ENCODE measurements at places on chromosomes 11 and 22.
A peak's percentile ranks its signal among the peaks of the same experiment; 100 is the strongest.

GRCh38 chr11:106233191-106233590 is 155.7 kb downstream of the AASDHPPT start:
- no peak for DNase-seq

GRCh38 chr22:40041366-40042137 is 46.8 kb downstream of the FAM83F start:
- no peak for DNase-seq

DNA sequence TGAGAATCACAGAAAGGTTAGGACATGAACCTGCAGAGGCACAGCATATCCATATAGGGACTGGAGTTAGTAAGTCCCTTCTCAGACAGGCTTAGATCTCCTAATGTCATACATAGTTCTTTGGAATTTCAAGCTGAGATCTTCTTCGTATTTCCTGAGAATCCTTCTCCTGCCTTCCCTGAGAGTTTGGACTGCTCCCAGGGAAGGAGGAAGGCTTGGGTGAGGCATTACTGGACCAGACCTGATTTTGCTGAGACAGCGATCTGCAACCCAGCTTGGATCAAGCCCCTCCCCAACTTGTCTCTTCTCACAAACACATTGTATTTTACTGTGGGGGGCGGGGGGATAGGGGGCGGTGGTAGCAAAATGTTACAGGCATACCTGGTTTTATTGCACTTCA is 108.5 kb downstream of the TSPAN18 start:
- DNase-seq, result no peak

DNA sequence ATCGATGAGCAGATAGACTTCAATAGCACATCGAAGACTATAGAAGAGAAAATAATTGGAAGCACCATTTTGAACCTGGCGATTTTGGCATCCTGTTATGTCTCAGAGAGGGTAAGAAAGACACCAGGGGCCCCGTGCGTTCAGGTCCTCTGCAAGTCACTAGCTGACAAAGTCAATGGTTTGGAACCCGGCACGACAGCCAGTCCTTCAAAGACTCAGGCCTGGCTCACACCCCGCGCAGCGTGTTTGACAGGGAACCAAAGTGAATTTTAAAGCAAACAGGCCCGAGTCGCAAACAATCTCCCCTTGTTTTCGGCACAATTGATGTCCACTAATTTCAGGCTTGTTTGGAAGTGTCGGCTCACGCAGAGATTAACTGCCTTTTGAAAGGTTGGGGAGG is 716.6 kb downstream of the BRD1 start:
- no peak for DNase-seq

GRCh38 chr22:49103314-49104059 is 724.2 kb downstream of the BRD1 start:
- no peak for DNase-seq

DNA sequence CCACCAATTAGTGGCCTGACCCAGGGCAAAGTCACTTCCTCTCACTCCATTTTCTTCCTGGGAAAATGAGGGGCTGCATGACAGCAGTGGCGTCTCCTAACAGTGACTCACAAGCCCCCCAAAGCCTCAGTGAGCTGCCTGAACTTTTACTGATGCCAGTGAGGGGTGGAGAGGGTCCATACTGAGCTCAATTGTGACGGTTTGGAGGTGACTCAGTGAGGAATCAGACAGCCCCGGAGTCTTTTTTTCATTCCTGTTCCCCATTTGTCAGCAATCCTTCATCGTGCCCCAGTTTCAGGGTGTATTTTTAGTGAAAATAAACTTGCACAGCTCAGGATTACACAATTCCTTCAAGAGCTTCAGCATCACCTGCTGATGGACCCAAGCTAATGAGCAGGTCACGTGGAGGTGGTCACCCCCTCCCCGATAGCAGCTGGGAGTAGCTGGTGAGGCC is 30.1 kb upstream of the RASD2 start:
- no peak for DNase-seq

DNA sequence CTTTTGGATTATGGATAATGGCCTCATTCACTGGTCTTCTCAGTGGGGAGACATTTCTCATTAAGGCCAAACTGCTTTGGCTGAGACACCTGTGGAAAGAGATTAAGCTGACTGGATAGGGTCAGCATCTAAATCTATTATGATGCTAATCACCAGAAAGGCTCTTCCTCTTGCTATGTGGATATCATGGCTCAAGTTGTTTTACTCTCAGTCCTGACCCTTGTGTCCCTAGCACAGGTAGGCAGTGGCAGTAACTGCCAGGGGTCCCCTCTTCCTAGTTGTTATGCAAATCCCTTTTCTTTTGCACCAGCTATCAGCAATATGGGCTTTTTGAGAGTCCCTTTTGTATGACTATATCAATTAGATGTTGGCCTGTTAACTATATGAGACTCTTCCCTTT is 335.7 kb upstream of the PLET1 start:
- no peak for DNase-seq

- no peak for DNase-seq
Measured at GRCh38 chr11:125519860-125520834, 24.1 kb upstream of the FEZ1 start.

DNA sequence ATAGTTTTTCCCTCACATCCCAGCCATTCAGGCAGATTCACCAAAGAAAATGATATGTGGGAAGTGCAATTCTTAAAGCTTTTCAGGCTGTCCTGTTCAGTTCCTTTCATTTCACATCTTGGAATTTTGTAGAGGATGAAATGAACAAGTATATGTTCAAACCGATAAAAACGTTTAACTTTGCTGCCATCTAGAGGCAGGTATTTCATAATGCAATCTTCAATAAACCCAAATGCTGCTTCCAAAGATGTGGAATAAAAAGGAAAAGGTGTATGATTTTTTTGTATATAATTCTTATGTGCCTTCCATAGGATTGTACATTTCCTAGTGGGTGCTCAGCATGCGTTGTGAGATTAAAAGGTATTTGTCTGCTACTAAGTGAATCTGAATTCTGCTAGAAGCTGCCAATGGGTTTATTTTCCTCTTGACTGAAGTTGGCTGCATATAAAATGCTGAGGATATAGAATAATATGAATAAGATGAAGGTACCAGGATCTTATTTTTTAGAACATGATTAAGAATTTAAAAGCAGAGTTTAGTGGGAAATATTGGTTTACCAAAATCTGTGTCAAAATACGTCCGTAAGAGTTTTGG is 199.3 kb downstream of the PGR start:
- DNase-seq, result no peak

- DNase-seq, result no peak
Measured at GRCh38 chr11:100816823-100817222, 129.7 kb downstream of the ARHGAP42 start.

- no peak for DNase-seq
Measured at GRCh38 chr11:10743354-10744000, 7.6 kb upstream of the CTR9 start.

DNA sequence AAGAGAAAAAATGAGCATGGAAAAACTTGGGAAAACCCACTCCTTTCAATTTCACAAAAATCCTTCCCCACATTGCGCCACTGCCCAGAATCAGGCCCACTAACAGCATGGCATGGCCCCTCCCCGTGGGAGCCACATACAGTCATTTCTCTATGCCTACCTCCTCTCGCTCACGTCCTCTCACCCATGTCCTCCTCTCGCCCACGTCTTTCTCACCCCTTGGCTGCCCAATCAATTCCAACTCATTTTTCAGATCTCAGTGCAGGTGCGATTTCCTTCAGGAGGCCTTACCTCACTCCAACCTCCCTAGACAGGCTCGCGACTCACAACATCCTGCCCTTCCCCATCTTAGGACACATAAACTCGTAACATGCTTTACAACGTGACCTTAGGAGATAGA is 229.2 kb downstream of the CADM1 start:
- DNase-seq, result no peak

- no peak for DNase-seq
Measured at GRCh38 chr11:34971928-34972327, 55.5 kb downstream of the PDHX start.

GRCh38 chr11:64269540-64270220 is 14.8 kb downstream of the BAD start:
- DNase-seq, result peak; percentile 84

DNA sequence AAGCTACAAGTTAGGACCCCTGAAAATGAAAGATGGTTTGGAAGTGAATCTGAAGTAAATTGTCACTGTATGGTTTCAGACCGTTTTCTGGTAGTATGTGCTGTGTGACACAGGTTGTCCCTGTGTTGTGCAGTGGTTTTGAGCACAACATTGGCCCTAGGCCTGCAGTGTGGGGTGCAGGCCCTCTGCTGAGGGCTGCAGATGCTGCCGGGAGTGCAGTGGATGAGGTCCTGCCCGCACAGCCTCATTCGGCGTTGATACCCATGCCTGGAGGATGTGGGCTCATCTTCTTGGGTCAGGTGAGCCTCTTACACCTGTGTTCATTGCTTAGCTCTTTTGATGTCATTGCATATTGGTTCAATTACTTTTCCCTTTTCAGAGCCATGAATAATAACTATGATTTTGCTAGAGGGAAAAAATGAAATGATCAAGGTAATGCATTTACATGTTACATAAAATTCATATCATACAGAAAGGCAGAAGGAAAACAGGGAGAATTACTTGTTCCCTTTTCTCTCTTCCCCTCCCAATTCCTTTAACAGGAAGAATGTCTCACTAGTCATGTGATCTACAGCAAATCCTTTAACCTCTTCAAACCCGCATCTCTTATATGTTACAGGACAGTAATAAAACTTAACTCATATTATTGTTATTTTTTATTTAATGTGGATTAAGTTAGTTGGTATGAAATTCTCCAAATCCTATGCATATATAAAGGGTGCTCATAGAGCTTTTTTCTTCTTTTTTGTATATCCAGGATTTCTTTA is 48.7 kb downstream of the PTPRJ start:
- DNase-seq, result no peak

- DNase-seq, result no peak
Measured at GRCh38 chr11:121683791-121684190, 231.0 kb upstream of the SORL1-AS1 start.

GRCh38 chr22:44797181-44797725 is 44.9 kb downstream of the ARHGAP8 start:
- no peak for DNase-seq

DNA sequence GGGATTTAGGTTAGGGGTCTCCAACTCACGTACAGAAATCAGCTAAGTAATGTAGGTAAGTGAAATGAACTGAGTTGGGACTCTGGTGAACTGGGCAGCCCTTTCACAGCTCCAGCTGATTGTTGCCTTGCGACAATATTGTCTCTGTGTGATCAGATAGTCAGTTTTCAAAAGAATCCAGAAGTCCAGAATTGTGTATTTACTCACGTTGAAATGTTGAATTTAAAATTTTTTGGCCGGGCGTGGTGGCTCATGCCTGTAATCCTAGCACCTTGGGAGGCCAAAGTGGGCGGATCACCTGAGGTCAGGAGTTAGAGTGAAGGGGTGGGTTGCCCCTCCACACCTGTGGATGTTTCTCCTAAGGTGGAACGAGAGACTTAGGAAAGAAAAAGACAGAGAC is 18.8 kb upstream of the WDR74 start:
- no peak for DNase-seq

DNA sequence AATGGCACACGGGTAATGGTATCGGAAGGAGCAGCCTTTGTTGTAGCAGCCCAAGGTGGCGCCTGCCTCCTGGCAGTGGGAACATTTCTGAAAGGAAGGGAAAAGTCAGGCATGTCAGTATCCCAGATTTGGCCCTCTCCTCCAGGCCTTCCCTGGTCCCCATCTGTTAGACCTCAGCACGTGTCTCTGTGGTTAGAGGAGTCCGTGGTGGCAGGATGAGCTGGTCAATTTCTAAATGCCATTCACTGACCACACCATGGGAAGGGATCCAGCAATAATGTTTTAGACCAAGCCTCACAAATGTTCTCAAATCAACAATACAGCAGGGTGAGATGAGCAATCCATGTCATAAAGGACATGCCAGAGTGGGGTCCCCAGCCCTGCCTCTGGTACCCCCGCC is 49.0 kb upstream of the CYP2D6 start:
- no peak for DNase-seq

DNA sequence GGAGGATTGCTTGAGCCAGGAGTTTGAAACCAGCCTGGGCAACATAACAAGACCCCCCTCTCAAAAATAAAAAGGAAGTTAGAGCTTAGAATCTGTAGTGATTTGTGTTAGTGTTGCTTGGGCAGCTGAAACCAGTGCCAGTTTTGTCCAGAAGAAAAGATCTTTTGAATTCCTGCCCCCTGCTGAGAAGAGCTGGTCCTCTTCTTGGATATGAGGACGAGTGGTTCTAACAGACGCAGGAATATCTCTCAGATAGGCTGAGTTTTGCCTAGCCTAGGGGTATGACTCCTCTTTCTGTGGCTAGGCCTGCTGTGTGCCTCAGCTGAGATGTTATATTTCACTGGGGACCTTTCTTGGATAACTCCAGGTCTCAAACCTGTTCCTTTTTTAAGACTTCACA is 102.8 kb downstream of the STIM1 start:
- no peak for DNase-seq

GRCh38 chr11:44651535-44652155 is 75.1 kb upstream of the TSPAN18 start:
- DNase-seq, result no peak

DNA sequence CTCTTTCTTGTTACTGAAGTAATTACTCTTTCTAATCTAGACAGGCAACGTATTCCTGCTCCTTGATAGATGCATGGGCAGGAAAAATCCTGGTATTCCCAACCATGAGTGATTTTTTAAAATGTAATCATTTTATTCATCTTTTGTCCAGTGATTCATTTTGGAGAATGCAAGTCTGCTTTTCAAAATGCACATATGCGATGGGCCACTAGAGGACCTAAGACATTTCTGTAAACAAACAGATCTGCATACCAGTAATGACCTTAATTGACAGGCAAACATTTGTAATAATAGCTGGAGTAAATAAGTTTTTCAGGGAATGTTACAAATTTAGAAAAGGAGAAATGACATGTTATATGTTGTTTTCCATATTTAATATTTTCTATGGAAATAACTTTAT is 1167.6 kb downstream of the JRKL start:
- no peak for DNase-seq

- DNase-seq, result no peak
Measured at GRCh38 chr11:119794756-119795155, 65.8 kb upstream of the NECTIN1 start.

DNA sequence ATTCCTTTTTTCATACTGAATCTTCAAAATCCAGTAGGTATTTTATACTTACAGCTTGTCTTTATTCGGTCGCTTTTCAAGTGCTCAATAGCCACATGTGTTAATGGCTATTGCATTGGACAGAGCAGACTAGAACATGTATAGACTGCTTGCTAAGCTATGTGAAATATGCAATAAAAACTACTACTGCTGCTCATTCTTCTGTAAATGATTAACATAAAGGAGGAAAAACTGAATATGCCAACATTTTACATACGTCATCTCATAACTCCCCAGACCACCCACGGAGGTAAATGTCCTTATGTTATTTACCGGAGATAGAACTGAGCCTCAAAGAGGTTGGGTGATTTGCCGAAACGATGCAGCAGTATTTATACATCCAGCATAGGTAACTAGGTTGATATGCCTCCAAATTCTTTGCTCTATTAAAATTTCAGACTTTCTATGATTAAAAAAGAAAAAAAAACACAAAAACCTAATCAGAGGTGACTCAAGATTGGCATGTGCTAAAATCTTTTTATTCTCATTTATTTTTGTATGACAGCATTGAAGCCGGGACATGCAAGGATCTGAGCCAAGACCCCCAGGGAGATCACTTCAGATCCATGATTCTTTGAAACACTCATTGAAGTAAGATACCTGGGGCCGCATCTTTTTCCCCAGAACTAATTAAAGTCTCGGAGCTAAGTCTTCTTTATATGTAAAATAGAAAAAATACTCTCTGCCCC is 78.5 kb upstream of the OR5AK2 start:
- DNase-seq, result no peak

All from GM12892 (cell line).